ENCODE measurements at places on chromosomes 4 and X.

DNA sequence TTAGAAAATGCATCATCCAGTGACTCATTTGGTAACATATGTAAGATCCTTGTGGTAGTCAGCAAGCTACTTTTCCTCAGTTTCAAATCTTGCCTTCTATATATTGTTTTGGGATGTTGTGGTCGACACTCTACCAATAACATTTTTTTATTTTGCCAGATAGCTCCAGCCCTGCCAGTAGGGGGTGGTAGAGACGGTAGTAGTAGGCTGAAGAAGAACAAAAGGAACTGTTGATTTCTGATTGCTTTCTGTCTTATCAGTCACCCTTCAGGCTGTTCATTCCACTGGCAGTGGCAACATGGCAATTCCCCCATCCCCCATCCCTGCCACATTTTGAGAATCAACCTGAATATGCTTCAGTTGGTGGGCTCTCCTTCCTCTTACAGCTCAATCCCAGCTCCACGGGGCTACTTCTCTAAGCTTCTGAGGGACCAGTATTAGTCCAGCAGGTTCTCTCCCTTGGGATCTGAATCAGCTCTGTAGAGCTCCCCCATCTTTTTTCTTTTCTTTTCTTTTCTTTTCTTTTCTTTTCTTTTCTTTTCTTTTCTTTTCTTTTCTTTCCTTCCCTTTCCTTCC, 171.5 kb upstream of the VEGFC start:
- DNase-seq, result no peak

GRCh38 chr4:80104927-80105326, 31.9 kb upstream of the ANTXR2 start:
- no peak for DNase-seq

- no peak for DNase-seq
These were observed 245.8 kb downstream of the FBXO8 start for GRCh38 chr4:174037631-174038030.

DNA sequence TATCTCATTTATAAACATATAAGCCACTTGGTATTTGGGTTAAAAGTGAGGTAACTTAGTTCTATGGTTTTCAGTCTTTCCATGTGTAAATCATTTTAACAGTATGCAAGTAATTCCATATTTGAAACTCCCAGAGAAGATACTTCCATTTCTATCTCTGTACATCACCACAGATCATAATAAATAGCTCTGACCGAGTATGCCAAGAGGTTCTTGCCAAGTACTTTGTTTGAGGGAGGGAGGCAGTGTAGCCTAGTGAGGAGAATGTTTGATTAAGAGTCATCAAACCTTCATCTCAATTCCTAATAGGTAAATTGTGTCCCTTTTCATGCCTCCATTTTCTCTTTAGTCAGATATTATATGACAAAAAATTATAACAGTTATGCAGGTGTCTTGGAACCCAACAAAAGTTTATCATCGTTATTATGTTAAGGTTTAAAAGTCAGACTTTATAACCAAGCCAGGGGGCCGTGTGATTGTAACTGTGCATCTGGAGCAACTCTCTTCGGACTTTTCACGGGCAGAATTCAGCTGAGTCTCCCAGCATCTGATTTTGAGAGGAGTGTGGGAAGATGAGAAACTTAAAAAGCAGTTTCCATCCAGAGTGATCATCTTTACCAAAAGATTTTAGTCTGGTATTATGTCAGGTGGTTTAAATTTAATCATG, 123.8 kb downstream of the ANK2 start:
- DNase-seq, result no peak

- no peak for DNase-seq
These were observed 10.8 kb downstream of the CTAG1A start for GRCh38 chrX:154595559-154596249.

All from HuH-7.5 (cell line).